ENCODE measurements at places on chromosomes 4 and X. TPM values are rescaled to one million over a fixed set of nuclear protein-coding genes. Genes with fewer than 3 reads are reported as not detected.

The CFAP47 gene
- not detected for polyA plus RNA-seq

The CTSO gene
- 35.1 TPM for polyA plus RNA-seq

The HSD17B13 gene
- polyA plus RNA-seq = 0.05 TPM

The TMSB15B gene
- 31.9 TPM for polyA plus RNA-seq

The ATP10D gene
- 9.3 TPM for polyA plus RNA-seq

The CCNA2 gene
- polyA plus RNA-seq = 2.3 TPM
